Right forelimb (tissue), 1 donor: ENCODE measurements at places on chromosomes 11 and 22.

- DNase-seq: peak; percentile 9
These were observed 46.6 kb downstream of the GGTLC2 start for GRCh38 chr22:22691055-22691454.

- no peak for DNase-seq
These were observed 50.7 kb downstream of the PPME1 start for GRCh38 chr11:74221816-74222215.

DNA sequence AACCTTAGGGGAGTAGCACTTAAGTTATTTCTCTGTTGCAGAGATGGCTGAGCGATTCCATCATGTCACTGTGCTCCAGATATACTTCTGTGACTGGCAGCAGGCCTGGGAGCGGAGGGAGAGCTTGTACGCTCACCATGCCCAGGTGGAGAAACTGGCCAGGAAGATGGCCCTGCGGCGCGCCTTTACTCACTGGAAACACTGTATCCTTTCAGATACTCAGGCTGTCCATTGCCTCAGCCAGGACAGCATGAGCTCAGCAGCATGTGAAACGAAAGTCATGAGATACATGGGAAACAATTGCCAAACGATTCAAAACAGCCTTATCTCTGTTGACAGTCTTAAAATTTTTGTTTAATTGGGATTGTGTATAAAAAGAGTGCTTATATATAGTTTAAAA lies 78.9 kb downstream of the SFI1 start:
- DNase-seq: no peak

GRCh38 chr11:61610905-61611304 lies 30.0 kb upstream of the SYT7 start:
- no peak for DNase-seq

DNA sequence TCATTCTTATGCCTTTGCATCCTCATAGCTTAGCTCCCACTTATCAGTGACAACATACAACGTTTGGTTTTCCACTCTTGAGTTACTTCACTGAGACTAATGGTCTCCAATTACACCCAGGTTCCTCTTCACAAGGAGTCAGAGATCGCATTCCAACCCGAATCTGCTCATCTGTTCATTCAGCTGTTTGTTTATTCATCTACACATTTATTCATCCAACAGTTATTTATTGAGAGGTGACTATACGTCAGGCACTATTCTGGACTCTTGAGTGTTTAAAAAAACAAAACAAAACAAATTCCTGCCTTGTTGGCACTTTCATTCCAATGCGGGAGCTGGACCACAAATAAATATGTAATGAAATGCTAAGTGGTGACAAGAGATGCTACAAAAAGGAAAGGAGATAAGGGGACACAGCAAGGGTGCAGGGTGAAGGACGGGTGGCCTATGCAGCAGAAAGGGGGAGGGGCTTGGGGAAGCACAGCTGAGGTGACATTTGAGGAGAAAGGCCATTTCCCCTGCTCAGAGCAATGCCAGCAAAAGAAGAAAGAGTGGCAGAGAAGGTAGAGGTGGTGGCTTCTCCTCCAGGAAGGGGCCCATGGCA lies 393.8 kb upstream of the SYN3 start:
- no peak for DNase-seq

- DNase-seq: no peak
These were observed 84.7 kb downstream of the TTC28 start for GRCh38 chr22:28594797-28595462.

GRCh38 chr11:1359556-1359955 lies 30.2 kb upstream of the BRSK2 start:
- no peak for DNase-seq

DNA sequence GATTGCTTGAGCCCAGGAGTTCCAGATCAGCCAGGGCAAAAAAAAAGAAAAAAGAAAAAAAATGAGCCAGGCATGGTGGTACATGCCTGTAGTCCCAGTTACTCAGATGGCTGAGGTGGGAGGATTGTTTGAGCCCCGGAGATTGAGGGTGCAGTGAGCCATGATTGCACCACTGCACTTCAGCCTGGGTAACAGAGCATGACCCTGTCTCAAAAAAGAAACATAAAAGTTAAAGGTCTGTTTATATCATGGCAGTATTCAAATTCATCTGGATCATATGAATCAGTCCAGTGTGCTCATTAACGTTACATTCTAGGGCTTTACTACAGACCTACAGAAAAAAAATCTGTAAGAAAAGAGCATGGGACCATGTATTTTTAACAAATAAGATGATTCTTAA lies 13.9 kb downstream of the HSD17B12 start:
- no peak for DNase-seq

GRCh38 chr11:64885367-64886286 lies 7.2 kb upstream of the EHD1 start:
- DNase-seq: no peak

GRCh38 chr11:12118949-12119348 lies 8.6 kb downstream of the MICAL2 start:
- DNase-seq: no peak

GRCh38 chr22:45194686-45195085 lies 31.0 kb downstream of the NUP50 start:
- no peak for DNase-seq

GRCh38 chr11:134976551-134976950 lies 564.5 kb upstream of the B3GAT1 start:
- no peak for DNase-seq

DNA sequence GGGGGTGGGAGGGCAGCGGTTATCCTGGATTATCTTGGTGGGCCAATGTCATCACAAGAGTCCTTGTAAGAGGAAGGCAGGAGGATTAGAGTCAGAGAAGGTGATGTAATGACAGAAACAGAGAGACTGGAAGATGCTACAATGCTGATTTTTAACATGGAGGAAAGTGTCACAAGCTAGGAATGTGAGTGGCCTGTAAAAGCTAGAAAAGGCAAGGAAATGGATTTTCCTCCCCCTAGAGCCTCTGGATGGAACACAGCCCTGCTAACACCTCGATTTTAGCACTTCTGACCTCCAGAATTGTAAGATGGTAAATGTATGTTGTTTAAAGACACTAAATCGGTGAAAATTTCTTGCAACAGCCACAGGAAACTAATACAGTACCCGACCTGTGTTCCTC lies 109.3 kb downstream of the MN1 start:
- DNase-seq: no peak

- no peak for DNase-seq
These were observed 205.8 kb downstream of the CADM1 start for GRCh38 chr11:115298300-115299012.

- no peak for DNase-seq
These were observed 71.0 kb upstream of the KIRREL3 start for GRCh38 chr11:127071606-127072005.

GRCh38 chr11:6203327-6203726 lies 2.0 kb upstream of the C11orf42 start:
- no peak for DNase-seq

DNA sequence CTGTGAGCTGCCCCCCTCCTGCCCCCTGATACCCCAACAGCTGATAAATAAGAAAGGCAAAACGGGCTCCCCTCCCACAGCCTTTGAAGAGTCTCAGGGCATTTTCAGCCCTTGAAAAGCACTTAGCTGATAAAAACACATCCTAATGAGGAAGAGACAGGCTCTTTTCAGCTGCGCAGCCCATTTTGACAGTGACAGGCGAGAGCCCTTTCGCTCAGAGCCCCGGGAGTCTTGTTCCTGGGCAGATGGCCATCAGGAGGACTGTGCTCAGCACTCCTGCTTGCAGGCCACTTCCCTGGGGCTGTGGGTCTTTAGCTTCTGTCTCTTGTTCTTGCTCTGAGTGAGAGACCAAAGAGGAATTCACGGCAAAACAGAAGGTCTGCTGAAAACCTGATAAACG lies 757.2 kb downstream of the BRD1 start:
- DNase-seq: no peak

- no peak for DNase-seq
These were observed 66.7 kb downstream of the PACS1 start for GRCh38 chr11:66136752-66137123.
